ENCODE measurements at places on chromosomes 3 and 15.

DNA sequence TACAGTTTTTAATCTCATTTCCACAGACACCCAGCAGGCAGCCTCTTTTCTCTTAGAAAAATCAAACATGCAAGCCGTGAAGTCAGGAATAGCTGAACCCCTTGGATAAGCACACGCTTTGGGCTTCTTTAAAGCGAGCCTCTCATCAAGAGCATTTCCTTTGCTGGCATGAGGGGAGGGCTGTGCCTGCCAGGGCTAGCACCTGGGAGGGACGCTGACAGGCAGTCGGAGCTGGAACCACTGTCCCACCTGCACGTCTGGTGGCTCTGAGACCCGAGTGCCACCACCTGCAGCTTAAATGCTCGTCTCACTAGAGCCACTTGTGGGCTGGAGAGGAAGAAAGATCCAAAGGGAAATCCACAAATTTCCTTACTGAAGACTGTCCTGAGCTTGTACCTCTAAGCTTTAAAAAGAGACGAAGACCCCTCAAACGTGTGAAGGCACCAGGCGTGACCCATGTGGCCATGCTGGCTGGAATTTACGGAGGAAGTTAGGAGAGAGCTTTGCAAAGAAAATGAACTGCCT lies 9.4 kb downstream of the MAP6D1 start:
- no peak for DNase-seq

GRCh38 chr3:50164984-50165909 lies 10.1 kb downstream of the SEMA3F start:
- peak; percentile 59 for DNase-seq

- DNase-seq, result no peak
Measured at GRCh38 chr3:45611628-45612081, 17.1 kb downstream of the LIMD1 start.

DNA sequence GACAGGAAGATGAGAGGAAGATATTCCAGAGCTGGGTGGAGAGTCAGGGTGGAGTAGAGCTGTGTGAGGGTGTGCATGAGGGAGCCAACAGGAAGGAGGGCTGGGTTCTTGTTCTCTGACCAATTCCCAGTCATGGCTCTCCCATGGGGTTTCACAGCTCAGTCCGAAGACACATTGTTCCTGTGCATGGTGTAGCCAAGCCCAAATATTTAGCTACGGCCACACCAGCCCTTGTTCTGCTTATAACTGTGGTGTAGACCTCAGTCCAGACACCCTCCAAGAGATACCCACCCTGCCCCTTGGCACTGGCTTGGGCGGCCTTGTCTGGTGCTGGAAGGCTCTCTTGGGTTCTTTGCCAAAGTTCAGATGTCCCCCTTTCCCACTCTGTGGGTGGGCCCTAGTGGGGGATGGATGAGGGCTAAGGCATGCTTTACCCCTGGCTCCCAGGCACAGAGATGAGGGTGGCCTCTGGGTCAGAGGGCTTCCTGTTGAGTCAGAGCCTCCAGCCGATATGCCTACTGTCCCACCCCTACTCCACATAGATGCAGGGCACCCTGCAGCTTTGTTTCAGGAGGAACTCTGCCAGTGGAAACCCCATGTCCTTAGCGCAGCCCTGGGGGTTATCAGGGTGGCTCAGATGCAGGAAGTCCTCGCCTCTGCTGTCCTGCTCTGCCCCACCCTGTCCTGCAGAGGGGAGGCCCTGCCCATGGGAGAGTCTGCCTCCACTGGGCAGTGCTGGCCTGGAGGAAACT lies 271.2 kb upstream of the CTDSPL start:
- DNase-seq, result no peak

GRCh38 chr3:194379231-194379630 lies 9.7 kb upstream of the LRRC15 start:
- no peak for DNase-seq

- DNase-seq, result no peak
Measured at GRCh38 chr3:168072323-168072650, 23.4 kb downstream of the GOLIM4 start.

DNA sequence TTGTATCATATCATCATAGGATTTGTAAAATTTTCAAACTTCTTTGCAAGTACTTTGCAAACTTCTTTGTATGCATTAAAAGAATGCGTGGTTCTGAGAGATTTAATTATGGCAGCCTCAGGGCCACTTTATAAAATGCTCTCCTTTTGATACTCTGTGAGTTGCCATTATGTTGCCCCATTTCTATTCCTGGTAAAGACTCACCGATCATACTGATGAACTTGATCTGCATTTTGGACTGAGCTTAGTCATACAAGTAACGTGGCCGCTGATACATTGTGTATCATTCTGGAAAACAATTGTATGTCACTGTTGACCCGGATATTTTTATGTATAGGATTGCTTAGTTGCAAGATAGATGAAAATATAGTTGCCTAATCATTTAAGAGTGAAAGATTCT lies 38.8 kb downstream of the AKAP13 start:
- DNase-seq, result no peak

DNA sequence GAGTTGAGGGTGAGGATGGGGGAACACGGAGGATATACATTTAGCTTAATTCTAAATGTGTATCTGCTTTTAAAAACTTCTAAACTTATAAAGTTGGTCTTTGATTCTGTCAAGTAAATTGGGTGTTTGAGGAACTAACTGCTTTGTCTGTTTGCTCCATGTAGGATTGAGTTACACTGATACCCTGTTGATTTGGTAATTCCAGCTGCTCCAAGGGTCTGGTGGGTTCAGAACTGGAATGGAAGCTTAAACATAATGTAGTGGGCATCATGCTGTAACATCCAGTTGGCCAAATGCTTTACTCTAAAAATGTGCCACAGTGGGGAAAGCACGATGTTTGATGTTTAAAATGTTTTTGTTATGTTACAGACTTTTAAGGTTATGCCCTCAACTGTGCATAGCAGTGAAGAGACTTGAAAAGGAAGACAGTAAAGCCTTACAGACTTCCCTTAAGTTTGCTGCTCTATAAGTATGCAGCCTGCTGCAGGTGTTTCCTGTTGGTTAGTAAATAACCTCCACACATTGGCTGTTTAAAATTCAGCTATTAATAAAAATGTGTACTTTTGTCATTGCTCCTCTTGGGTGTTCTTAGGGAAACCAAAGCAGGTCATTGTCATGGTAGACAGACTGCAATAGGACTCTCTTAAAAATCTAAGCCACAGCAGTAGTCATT lies 5.9 kb upstream of the EDEM1 start:
- no peak for DNase-seq

DNA sequence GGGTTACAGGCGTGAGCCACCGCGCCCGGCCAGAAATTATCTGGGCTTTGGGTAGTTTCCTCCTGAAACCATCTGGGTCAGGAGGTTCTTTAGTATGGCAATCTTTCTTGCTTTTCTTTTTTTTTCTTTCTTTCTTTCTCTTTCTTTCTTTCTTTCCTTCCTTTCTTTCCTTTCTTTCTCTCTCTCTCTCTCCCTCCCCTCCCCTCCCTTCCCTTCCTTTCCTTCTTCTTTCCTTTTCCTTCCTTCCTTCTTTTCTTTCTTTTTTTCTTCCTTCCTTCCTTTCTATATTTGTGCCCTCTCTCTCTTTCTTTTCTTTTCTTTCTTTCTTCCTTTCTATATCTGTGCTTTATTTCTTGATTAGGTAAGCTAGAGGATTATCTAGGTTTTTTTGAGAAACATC lies 17.0 kb downstream of the DBR1 start:
- DNase-seq, result no peak

- DNase-seq, result no peak
Measured at GRCh38 chr3:1216856-1217255, 124.0 kb downstream of the CNTN6 start.

DNA sequence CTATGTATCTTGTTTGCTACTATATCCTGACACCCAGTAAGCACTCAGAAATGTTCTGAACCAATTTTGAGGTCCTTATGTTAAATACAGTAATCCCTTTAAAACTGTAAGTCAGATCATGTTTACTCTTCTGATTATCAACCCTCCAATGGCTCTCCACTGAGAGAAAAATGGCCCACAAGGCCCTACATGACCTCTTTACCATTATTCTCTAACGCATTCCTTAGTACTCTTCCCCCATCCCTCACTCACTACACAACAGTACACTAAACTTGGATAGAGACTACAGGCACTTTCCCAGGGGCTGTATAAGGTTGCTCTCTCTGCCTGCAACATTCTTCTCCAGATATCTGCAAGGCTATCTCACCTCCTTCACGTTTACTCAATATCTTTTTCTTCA lies 1.9 kb downstream of the TOPBP1 start:
- no peak for DNase-seq

DNA sequence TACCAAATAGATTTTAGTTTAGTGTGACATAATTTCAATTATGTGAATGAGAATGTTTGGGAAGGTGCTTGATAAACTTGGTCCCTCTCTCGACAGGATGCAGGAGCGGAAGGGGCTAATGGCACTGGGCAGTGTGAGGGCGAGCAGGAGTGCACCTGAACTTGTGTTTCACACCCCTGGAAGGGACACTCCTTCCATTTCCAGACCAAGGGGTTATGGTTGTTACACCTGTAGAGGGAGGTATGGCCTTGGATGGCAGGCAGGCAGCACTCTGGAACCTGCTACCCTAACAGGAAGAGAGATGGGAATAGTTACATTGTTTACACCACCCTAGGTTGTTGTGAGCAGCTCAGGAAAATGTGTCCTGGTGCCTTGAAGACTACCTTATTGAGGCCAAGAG lies 22.1 kb downstream of the SYNM start:
- no peak for DNase-seq

GRCh38 chr15:61155741-61156700 lies 73.1 kb downstream of the RORA start:
- no peak for DNase-seq

GRCh38 chr3:73572368-73572767 lies 52.4 kb downstream of the PDZRN3 start:
- peak; percentile 60 for DNase-seq

DNA sequence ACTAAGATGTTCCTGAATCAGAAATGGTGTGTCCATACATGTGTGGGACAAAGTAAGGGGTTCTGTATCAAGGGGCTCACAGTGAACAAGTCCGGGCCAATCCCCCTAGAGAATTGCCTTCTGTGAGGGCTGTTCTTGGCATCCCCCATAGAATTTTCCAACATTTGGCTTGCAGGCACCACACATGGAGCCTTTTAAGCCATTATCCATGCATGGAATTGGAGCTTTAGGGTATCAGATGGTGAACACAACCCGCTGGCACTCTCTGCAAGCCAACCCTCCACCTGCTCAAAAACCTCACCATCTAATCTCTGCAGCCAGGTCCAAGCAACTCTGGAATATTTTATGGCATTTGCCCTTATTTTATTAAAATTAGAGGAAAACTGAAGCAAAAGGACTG lies 278.7 kb downstream of the ERC2 start:
- no peak for DNase-seq

- peak; percentile 64 for DNase-seq
Measured at GRCh38 chr3:109316162-109316730, at the start of gene DPPA2. DPPA2 (minus strand) TSS chr3:109316517; CDS start chr3:109314542, 1,975 bp downstream.

GRCh38 chr3:186099178-186099577 lies 9.7 kb downstream of the ETV5 start:
- DNase-seq, result peak; percentile 39

DNA sequence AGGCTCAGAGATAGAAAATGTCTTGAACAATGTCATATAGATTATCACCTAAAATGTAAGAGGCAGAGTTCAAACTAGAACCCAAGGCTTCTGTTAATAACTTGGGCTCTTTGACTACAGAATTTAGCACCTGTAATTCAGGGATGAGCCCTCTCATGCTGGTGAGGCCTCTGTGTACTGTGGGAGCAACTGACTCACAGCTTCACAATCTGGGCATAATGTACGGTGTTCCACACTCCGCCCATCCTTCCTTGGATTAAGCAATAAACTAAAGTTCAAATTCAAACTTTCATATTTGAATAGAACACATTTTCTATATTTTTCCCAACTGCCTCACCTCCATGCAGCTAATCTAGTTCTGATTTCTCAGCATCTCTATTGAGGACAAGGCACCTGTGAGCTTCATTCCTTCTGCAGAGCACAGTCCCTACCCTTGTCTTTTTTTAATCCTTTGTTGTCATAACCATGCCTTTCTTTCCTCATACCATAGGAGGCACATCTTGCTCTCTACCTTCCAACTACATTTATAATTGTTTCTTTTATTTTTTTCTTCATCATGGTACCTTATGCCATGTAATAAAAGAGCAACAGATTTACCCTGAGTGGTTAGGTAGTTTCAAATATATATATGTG lies 392.1 kb downstream of the NLGN1 start:
- no peak for DNase-seq

DNA sequence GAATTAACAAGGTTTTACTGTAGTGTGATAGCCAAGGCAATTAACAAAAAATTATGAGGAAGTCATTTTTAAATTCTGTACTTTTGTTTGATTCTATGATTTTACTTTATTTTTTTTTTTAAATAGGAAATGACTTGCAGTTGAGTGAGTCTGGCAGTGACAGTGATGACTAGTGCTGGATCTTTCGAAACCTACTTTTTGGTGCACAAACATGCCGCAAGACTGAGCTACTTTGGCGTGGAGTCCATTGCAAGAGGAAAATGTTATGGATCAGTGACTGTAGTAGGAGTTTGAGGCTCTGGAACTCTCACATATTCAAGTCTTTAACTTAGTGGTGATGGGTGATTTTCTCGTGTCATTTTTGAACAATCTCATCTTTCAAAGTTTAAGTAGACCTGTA lies 11.6 kb downstream of the EAF1 start:
- no peak for DNase-seq

Measured in T47D (cell line).